ENCODE measurements at places on chromosomes 12 and 14.

- DNase-seq: no peak
- no peaks in the 10 kb centered on the region for H3K36me3 ChIP-seq
- H3K4me3 ChIP-seq: no peak overlapping the region
- H3K4me1 ChIP-seq: 0 out of 2 replicates have a peak, but pooled peaks cover 5% of the 10 kb centered on the region
- no peaks in the 10 kb centered on the region for H3K27me3 ChIP-seq
Observed at GRCh38 chr12:80241576-80242273, 142.4 kb downstream of the OTOGL start.

DNA sequence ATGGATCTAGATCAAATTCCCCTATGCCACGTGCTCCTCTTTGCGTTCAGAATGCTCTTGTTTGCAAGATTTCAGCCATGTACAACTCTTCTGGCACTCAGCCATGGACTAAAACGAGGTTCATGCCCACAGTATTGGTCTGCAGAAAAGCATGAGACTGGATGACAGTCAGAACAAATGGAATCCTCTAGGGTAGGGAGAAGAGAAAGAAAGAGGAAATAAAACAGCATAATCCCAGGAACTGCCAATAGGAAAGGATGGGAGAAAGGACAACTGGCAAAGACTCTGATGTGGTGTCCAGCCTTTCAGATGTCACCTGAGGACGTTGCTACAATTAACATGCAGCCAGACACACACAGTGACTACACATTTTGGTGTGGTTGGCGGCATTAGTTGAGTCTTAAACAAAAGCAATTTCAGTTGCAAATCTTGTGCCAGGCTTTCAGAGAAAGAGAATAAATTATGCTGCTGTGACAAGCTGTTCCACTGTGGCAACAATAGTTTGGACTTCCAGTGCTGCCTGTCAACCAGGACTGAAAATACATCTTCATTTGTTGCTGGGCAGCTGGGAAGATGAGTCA lies 338.0 kb downstream of the RGS6 start:
- no peaks in the 10 kb centered on the region for H3K27me3 ChIP-seq
- H3K27ac ChIP-seq: no peak overlapping the region
- H3K36me3 ChIP-seq: no peaks in the 10 kb centered on the region

- H3K27me3 ChIP-seq: no peaks in the 10 kb centered on the region
- H3K27ac ChIP-seq: peak overlapping the region; percentile 81
- H3K4me3 ChIP-seq: peak overlapping the region; percentile 62
Observed at GRCh38 chr12:55974308-55974730, 441 bp downstream of the RAB5B start.

- no peak overlapping the region for H3K27ac ChIP-seq
- no peaks in the 10 kb centered on the region for H3K27me3 ChIP-seq
- H3K36me3 ChIP-seq: no peaks in the 10 kb centered on the region
- DNase-seq: no peak
- H3K4me1 ChIP-seq: no peaks in the 10 kb centered on the region
Observed at GRCh38 chr14:106792543-106792942, 1266.2 kb downstream of the TMEM121 start.

- no peaks in the 10 kb centered on the region for H3K27me3 ChIP-seq
- H3K4me3 ChIP-seq: no peak overlapping the region
- no peak overlapping the region for H3K27ac ChIP-seq
- no peaks in the 10 kb centered on the region for H3K36me3 ChIP-seq
Observed at GRCh38 chr12:79162147-79162772, 297.7 kb downstream of the SYT1 start.

All from GM23338 (cell line).